ENCODE measurements at places on chromosomes 6 and 20.

DNA sequence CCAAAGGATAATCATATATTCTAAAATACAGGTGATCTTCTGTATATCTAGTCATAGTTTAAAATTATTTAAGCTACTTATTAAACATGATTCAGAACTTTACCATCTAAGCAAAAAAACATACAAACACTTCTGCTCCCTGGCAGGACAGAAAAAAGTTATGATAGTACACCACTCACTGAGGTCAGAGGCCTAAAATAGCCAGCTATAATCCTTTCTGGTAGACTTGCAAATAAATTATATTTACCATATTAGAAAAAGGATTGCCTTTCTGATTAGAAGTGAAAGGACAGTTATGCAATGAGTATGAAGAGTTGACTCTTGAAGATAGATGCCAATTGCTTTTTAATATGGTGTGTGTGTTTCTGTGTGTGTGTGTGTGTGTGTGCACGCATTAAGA is 207.4 kb downstream of the BMP2 start:
- no peak for DNase-seq

DNA sequence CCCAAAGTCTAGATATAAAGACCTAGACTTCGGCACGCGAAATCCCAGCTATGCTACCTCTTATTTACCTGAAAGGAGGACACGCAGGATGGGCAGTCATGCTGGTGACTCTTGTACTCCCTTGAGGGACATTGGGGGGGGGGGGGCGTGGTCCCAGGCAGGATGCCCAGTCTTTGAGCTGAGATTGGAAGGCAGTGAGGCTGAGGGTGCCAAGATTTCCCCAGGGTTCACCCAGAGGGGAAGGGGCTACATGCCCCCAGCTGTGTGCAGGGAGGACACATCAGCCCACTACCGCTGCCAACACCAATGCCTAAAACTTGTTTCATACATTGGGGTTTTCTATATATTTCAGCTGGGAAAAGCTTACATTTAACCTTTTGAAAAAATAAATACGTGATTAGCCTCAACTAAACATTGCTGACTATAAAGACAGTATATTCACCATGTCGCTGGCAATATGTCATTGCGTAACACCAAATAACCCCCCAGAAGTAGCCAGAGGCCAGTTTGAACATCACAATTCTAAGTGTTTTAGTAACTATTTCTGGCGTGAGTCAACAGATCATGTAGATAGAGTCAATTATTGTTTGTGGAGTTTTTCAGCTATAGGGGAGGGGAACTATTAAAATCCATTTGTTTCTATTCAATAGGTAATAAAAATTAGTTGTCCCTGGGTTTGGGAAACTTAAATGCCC is 21.6 kb downstream of the MGME1 start:
- DNase-seq, result no peak

DNA sequence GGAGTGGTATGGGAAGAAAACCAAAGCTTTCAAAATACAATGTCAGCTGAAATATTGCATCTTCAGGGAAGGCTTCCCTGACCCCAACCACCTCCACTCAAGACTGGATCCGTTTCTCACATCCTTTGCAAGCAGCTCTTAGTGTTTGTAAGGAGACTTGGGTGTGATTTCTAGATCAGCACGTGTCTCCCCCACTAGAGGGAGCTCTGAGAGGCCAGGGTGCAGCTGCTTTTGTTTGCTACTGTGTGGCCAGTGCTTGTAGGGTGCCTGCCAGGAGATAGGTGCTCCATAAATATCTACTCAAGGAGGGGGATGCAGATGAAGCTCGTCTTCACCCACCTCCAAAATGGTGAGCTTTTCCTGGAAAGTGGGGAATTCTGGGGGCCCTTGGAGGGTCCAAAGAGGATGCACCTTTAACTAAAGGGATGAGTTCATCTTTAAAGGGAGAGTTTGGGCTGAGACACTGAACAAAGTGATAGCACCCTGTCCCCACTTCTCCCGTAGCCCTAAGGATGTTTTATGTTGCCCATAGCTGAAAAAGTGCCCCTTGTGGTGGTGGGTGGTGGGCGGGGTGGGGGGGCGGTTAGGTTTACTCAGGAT is 52.6 kb upstream of the MAFB start:
- no peak for DNase-seq

DNA sequence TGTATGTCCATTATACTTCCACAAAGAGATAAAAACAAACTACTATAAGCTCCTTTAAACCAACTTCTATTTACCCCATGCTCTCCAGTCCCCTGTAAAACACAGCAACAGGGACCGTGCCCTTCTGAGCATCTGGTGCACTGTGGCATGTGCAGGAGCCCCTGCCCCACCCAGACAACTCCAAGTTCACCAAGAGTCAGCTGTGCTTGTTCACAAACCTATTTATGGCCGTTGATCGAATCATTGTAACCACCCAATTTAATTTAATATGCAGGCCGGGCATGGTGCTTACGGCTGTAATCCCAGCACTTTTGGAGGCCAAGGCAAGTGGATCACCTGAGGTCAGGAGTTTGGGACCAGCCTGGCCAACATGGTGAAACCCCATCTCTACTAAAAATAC is 13.7 kb upstream of the BLCAP start:
- DNase-seq, result no peak
